Stimulated activated CD8-positive, alpha-beta memory T cell treated with anti-CD3 and anti-CD28 coated beads, Interleukin-4, amount 100 ng/mL, for 1 hour (primary cell): ENCODE measurements at places on chromosomes 5 and 9.

- DNase-seq, result no peak
Measured at GRCh38 chr5:25944786-25945185, 1093.6 kb downstream of the CDH9 start.

- no peak for DNase-seq
Measured at GRCh38 chr5:81893961-81894360, 77.9 kb upstream of the ATG10 start.

DNA sequence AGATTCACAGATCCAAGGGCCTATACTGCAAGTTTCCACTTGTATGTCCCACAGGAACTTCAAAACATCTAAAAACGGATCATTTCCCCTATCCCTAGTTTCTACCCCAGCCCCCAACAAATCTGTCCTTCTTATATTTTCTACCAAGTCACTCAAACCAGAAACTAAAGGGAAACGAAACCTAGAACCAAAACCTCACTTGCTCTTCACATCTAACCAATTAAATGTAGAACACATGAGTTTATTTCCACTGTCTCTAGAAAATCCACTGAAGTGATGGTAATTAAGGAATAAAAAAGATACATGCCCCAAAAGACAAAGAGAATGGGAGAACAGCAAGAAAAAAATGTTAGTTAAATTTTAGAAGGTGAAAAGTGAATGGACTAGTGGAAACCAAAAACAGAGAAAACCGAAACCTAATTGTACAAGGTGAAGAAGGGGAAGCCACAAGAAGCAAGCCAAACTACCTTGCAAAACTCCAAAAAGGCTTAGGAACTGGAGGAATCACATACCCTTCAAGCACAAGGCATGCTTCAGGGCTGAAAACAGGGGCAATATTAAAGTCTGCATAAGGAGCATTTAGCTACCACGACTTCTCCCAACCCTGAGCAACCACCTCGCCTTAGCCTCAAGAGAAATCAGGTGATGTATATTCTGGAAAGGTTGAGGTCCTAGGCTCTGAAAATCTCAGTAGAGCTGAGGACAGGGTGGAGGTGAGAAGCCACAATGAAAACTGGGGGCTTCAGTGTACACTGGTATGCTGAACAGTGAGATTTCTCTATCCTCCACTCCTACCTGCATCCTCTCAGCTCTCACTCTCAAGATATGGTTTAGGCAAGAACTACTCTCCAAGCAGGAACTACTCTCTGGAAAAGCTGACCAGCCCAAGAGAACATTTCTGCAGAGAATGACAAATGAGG lies 11.1 kb downstream of the SMU1 start:
- DNase-seq, result no peak

- no peak for DNase-seq
Measured at GRCh38 chr9:104301755-104302154, 202.3 kb upstream of the OR13F1 start.

GRCh38 chr5:117594166-117594565 lies 1019.5 kb upstream of the SEMA6A start:
- no peak for DNase-seq

DNA sequence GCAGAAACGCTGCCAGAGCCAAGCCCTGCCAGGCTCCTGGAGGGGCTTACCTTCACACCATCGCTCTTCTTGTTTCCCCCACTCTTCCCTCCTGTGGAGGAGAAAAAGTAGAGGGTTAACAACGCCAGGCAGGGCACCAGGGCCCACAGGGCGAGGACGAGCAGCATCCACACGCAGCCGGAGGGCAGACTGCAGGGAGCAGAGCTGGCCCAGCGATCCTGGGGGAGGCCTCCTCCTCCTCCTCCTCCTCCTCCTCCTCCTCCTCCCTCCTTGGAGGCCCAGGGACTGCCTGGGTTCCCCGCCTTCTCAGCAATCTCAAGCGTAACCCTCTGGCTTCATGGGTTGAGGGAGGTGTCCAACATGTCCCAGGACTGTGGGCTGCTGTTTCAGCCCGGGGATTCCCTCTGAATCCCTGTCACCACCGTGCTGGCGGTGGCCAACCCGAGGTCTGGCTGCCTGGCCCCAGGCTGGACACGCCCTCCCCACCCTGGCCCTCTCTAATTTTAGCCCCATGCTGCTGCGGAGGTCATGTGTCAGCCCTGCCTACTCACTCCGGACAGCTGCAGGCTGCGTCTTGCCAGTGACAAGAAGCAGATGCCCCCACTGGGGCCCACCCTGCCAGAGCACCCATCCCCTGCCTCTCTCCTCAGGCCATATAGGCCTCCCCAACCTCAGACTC lies 44.3 kb downstream of the CAMK2A start:
- no peak for DNase-seq

DNA sequence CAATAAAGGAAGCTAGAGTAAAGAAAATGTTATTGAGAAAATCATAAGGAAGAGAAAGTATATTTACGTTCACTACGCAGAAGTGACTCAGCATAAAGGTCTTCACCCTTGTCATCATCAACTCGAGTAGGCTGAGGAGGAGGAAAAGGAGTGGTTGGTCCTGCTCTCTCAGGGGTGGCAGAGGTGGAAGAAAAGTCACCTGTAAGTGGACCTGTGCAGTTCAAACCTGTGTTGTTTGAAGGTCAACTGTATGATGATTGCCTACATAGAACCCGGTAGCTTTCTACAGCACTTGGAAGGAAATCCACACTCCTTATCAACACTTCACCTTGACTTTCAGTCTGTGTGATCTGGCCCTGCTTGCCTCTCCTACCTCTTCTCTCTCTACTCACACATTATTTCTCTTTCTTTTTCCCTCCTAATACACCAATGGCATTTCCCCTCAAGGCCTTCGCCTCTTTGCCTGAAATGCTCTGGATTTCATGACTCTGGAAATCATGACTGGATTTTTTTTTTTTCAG lies 109.3 kb upstream of the CPEB4 start:
- DNase-seq, result no peak

GRCh38 chr9:129964901-129965734 lies 77.9 kb downstream of the FNBP1 start:
- no peak for DNase-seq

- no peak for DNase-seq
Measured at GRCh38 chr5:172773481-172774469, 2.8 kb upstream of the DUSP1 start.

DNA sequence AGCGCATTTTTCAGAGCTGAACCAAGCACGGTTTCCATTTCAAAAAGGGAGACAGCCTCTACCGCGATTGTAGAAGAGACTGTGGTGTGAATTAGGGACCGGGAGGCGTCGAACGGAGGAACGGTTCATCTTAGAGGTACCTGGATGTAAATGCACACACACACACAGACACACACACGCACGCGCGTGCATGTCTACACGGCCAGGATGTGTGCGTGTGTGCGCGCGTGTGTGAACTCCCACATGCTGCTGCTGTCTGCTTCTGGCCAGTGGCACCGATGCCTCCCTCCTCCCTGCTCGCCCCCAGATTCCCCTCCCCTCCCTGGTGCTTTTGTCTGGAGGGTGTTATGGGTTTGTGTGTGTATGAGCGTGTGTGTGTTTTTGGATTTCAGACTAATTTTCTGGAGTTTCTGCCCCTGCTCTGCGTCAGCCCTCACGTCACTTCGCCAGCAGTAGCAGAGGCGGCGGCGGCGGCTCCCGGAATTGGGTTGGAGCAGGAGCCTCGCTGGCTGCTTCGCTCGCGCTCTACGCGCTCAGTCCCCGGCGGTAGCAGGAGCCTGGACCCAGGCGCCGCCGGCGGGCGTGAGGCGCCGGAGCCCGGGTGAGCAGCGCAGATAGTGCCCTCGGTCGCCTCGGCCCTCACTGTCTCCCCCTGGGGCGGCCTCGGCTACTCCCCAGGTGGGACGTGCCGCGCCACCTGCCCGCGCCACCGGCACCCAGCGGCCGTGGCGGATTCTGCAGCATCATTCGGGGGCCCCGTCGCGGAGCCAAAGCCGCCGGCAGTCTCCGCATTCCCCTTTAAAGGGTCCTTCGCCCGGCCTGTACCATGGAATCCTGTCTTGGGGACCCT lies at the start of gene NTRK2:
TSS of gene NTRK2 (plus strand) at position 442 of the 850 bp plus-strand sequence. CDS start 1,020 bp downstream, outside the sequence.
- no peak for DNase-seq

DNA sequence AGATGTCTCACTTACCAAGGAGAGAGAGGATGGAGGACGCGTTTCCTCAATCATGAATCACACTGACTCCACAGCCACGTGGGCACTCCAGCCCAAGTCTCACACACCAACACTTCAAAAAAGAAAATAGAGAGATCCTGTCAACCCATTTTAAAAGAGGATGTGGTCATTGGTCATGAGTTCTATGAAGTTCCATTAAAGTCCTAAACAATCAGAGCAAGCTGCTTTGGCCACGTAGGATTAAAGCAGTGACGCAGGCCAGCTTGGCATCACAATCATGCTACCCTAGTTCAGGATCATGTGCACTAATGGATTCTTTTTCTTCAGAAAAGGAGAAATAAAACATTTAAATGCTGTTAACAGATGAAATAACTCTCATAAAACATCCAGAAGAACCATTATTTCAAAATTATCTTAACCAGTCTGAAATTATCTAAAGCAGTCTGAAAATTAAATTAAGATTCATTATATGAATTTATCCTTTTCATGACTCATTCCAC lies 108.1 kb downstream of the SEMA5A start:
- DNase-seq, result no peak

DNA sequence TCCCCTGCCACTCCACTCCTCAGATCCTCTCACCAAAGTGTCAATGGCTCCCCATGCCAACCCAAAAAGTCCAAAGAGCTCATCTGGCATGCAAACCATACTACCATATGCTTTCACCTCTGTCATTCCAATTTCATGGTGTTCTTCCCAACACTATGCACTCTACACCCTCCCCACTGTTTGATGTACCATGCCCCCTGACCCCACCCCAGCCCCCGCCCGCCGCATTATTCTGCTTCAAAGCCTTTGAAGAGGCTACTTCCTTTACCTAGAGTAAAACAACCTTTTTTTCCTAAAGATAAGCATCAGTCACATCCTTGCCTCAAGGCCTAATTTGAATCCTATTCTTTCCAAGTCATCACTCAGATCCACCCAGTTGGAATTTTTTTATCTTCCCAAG lies 226.3 kb downstream of the DEPDC1B start:
- no peak for DNase-seq

GRCh38 chr5:65026816-65027548 lies 258.3 kb downstream of the CWC27 start:
- no peak for DNase-seq

DNA sequence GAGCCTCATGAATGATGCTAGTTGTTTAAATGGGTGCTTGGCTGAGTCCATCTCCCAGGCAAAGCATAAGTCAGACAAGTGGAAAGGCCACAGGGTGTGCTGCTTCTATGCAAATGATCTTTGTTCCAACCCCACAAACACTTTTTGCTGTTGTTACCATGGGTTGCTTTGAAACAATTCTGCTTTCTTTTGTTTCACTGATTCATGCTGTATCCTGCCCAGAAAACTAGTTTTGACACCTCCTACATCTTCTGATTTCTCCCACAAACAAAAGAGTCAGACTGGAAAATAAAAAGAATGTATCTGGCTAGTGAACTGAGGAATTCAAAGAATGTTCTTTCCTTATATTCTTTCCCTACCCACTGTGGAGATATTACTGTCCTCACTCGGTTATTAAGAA lies 298.6 kb downstream of the DIRAS2 start:
- DNase-seq, result no peak

DNA sequence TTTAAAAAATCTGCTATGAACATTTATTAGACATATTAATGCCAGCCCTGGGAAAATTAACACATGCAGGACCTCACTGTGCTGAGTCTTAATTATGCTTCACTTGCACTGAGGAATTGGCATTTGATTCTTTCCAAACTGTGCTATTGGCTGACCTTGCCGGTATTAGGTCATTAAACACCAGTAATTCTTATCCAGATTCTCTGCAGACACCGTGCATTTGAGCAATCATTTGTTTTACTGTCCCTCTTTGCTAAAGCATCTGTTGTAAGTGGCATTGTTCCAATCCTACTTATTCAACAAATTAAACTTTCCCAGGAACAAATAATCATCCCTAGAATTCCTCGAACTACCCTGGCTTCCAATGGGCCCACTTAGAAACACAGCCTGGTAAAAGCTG lies 145.0 kb downstream of the SLC12A2 start:
- no peak for DNase-seq

DNA sequence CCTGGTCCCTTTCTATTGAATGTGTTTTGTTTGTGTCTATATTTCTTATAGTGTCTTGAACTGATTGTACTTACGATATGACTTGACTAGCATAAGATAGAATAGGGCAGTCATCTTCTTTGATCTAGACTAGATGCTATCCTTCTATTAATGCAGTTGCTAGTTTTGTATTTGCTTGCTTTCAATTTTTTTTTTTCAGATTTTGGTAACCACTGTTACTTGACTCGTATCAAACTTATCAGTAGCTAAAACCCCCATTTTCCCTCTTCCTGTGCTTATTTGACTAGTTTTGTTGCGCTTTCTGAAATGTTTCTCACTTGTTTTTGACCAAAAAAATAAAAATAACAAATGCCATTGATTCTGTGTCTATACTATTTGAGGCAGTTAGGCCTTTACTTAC lies 69.0 kb upstream of the CDKN2B start:
- DNase-seq, result no peak

GRCh38 chr5:110082194-110082593 lies 392.5 kb downstream of the MAN2A1 start:
- no peak for DNase-seq

GRCh38 chr9:14316602-14317300 lies 2.8 kb upstream of the NFIB start:
- DNase-seq, result no peak

GRCh38 chr9:126111556-126111955 lies 215.1 kb upstream of the MVB12B start:
- DNase-seq, result no peak

DNA sequence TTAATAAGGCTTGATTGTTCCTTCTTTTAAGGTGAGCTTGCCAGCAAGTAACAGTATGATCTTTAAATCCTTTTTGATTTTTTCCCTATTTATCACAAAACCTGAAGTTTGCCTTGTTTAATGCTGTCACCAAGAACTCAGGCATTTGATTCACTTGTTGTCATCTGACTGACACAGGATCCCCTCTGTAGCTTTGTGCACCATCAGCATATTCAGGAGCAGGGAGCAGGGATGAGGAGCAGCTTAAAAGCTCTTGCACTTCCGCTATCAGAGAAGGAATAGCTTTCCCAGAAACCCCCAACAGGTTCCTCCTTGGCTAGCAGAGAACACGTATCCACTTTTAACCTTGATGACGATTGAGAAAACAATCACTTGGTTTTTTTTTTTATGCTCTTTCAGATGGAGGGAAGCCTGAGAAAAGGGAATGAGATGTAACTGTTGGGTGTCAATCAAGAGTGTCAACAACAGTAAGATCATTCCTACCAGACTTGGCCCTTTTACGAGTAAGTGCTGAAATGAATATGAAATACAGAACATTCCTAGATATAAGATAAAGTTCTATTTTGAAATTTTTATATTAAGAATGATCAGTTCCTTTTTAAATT lies 433.1 kb upstream of the CDH18 start:
- no peak for DNase-seq

DNA sequence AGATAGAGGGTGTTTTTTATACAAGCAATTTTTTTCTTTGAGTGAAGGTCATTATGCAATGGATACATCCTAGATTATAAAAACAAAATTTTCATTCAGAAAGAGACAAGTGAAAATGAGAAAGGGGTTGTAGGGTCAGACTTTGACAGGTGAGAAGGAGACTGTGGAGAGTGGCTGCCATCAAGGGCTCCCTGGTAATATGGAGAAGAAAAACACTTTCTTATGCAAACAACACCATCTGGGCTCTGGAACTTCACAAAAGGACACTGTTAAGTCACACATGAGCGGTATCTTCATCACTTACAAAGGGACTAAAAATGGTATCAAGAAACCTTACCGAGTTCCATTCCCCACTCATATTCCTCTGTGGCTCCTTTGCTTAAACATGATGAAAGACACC lies 23.5 kb downstream of the C7 start:
- DNase-seq, result no peak

GRCh38 chr5:153594785-153595184 lies 104.3 kb downstream of the GRIA1 start:
- no peak for DNase-seq

- DNase-seq, result no peak
Measured at GRCh38 chr5:111741278-111741677, 15.7 kb downstream of the NREP start.
